ENCODE measurements at places on chromosomes 4 and X.

DNA sequence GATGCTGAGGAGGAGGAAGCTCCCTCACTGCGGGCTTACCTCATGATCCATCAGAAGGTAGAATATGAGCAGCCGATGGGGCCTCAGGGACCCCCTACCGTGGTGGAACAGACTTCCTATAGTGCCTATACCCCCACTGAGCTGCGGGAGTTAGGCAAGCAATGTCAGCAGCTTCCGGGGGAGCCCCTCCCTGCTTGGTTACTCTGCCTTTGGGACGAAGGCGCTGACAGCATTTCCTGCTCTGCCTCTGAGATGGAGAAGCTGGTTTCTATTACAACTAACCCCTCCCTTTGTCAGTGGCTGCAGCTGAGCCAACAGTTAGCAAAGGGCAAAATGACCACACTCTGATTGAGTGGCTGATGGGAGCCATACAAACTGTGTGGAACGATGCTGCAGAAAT is 430.7 kb downstream of the IDS start:
- peak; percentile 79 for DNase-seq

GRCh38 chr4:21757248-21757647 is 191.3 kb downstream of the KCNIP4 start:
- no peak for DNase-seq

- no peak for DNase-seq
Observed at GRCh38 chrX:117645639-117646038, 471.0 kb downstream of the KLHL13 start.

DNA sequence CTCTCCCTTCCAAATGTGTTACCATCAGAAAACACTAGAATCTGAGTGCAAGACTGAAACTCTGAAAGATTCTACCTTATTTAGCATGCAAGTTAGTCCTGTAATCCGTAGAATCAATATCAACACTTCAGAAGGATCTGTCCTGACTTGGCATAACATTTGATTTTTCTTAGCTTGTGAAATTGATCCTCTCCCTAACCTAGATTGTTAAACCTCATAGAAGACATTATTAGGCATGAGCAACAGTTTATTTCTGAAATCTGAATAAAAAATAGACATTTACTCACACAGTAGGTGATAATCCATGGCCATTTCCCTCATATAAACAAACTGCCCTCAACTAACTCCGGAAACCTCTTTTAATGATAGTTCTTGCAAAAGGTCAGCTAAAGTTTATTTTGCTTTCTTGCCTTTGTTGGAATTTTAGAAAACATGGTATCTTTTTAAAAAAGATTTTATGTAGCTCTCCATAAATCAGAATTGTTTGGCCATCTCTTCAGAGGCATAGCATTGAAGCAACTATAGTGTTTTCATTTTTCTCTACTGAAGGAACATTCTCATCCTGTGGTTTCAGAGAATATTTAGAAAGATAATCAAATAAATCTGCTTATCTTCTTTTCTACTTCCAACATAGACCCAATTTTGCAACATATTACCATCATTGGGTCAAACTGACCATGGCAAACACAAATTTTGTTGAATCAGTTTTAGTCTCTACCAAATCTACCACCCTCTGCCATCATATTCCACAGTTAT is 38.5 kb upstream of the PDLIM5 start:
- DNase-seq: no peak

DNA sequence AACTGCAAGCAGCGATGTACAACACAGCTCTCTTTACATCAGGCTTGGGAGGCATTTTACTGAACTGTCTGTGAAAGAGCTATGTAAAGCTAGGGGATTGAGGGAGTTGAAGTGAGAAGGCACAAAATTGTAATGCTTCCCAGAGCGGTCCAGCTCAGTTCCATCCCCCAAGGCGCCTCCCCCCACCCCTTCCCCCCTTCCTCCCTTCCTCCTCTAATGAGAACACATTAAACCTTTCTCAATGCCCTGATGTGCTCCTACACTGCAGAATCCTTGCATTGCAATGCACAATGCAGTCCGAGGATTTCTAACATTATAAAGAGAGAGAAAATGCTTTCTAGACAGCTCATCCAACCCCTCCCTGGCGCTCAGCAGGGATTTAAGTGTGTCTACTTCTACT is 73.9 kb downstream of the CXXC4 start:
- DNase-seq: no peak

- no peak for DNase-seq
Observed at GRCh38 chr4:42339935-42340406, 57.3 kb upstream of the SHISA3 start.

- peak; percentile 76 for DNase-seq
Observed at GRCh38 chrX:9342561-9343051, 122.3 kb upstream of the TBL1X start.

DNA sequence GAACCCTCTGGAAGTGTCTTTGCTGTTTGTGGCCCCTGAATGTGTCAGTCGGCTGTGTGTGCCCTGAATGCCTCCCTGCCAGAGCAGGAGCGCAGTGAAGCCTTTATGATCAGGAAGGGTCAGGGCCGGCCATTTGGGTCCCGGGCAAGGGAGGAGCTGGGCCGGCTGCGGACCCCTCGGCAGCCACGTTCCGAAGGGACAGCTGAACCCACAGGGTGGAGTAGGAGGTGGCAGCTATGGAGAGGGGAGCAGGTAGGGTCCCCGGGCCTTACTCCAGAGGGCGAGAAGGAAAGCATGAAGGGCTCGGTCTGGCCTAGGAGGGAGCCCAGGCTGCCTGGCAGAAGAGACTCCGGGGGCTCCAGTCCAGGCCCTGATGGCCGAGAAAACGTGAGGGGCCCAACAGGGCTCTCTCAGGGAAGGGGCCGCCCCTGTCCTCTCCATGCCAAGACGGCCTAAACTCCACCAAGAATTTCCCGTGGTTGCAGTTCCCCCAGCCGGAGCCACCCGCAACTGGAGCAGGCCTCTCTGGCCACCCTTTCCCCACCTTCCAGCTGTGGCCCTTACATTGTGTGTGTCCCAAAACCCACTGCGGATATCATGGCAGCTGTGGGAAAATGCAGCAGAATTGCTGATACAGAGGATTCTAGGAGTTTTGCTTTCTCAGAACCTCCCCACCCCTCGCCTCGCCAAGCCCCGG is 182.2 kb upstream of the STK26 start:
- no peak for DNase-seq

- no peak for DNase-seq
Observed at GRCh38 chrX:153728951-153729631, 4.4 kb downstream of the ABCD1 start.

- no peak for DNase-seq
Observed at GRCh38 chr4:161376275-161376674, 787.5 kb downstream of the FSTL5 start.

GRCh38 chr4:181971411-181971810 is 271.8 kb upstream of the TENM3 start:
- DNase-seq: no peak

DNA sequence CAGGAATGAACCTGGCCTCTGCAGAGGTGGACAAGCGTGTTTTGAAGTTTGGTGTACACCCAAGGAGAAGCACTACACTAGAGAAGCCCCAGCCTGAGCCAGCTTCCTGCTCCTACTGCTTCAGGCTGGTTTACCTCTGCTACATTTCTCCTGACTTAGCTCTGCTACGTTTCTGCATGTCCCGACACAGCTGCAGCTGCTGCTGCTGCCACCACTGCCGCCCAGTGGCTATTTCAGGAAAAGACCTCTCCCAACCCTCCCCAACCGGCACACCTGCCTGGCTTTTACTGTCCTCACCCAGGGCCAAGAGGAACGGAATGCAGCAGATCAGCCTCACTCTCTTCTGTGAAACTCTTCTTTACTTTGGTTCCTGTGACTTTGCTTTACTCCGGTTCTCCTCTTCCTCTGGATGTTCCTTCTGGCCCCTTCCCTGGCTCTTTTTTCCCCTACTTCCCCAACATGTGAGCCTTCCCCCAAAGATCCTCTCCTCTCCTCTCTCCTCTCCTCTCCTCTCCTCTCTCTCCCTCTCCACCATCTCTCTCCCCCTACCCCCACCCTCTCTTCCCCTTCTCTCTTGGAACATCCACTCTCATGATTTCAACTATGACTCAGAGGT is 3.1 kb upstream of the P2RY4 start:
- DNase-seq: peak; percentile 14

DNA sequence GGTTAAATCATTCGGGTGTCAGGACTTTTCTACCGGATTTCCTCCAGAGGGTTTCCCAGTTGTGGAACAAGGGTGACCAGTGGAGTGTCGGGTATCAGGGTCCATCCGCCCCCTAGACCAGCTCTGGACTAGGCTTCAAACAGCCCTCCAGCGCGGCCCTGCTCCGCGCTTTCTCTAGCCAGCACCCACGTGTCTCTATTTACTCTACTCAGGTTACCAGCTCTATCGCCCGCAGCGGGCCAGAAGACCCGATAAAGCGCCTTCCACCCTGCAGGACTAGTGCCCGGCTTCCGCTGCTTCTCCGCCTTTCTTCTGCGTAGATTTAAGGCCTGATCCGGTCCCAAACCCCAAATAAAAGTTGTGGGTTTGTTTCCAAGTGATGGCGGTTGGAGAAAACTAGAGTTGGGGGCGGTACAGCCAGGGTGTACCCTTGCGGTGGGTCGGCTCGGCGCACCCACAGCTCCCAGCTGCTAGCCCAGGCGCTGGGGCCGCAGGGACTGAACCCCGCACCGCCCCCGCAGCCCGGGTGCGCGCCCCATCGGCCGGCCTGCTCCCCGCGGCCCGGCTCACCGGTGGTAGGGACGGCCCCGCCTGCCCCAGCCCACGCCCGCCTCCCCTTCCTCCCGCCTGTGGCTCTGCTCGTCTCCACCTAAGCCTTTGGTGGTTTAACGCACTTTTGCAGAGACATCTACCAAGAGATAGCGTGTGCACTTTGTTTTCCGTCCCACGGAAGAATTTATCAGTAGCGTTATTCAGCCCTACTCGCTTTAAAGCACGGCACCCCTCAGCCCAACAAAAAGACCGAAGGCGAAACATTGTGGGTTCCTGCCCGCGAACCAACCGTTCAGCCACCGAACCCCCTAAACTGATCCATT is 2.1 kb downstream of the LEF1 start:
- peak; percentile 73 for DNase-seq

GRCh38 chr4:94216394-94216793 is 8.7 kb downstream of the SMARCAD1 start:
- DNase-seq: no peak

DNA sequence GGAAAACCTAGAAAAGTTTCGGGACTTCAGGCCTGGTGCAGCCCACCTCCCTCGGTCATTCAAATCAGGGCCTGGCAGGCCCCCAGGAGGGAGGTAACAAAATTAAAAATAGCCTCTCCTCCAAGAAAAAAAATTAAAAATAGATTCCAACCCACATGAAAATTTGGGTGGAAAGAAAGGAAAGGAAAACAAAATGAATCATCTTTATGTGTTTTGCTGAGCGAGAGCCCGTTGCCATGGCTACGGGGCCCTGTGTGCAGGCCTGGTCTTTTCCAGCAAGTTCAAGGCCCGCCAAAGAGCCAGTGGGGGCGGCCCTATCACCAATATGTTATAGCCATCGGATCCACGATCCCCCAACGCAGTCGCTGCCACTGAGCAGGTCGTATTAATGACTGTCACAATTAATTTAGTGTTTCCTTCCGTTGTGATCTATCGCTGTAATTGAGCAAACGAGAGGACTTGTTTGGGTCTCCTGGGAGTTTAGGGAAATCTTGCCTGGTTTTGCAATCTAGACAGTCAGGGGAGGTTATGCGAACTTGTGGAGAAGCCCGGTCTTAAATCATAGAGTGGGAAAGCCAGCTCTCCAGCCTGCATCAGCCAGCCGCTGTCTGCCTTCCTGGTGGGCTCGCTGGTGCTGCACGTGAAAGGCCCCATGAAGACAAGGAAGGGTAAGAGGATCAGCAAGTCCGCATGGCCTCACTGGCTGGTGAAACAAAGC is 452.4 kb downstream of the BCOR start:
- no peak for DNase-seq

DNA sequence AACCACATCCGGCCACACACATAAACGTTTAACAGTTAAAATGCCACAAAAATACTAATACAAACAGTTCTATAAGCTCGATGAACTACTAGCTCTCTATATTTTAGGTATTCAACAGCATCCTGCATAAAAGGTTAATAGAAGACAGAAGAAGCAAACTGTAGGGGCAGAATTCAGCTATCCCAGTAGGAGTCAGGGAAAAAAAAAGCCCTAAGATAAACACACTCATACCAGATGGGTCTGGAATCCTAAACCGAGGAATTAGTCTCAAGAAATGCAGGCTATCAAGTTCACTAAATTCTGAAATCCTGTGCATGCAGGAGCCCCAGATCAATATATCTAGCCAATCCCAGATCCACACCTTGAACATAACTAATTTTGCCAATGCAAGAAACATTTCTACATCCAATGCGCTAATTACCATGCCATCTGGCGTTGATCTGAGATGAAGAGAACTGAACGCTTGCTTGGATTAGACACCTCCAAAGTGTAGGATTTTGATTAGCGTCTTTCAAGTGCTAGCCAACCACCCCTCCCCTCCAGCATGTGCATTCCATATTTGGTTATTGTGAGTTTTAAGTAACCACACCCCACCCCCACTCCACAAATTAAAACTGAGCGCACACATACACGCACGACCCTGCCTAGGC is 512.2 kb upstream of the INTU start:
- DNase-seq: no peak

- no peak for DNase-seq
Observed at GRCh38 chr4:13541720-13542576, 2.4 kb downstream of the NKX3-2 start.

GRCh38 chr4:169658975-169659715 is 38.8 kb downstream of the CLCN3 start:
- DNase-seq: no peak

- no peak for DNase-seq
Observed at GRCh38 chr4:185221491-185221890, 12.1 kb downstream of the SNX25 start.

DNA sequence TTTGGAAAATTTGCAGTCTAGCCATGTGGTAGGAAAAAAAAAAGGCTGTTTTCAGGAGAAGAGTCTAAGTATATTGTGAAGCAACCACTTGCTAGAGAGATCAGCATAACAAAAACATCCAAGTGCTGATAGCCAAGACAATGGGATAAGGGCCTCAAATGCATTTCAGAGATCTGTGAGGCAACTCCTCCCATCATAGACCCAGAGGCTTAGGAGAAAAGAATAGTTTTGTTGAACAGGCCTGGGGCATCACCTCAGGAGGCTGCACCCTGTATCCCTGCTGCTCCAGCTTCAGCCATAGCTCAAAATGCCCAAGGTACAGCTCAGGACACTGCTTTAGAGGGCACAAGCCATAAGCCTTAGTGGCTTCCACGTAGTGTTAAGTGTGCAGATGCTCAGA is 13.6 kb upstream of the GPR174 start:
- DNase-seq: no peak

DNA sequence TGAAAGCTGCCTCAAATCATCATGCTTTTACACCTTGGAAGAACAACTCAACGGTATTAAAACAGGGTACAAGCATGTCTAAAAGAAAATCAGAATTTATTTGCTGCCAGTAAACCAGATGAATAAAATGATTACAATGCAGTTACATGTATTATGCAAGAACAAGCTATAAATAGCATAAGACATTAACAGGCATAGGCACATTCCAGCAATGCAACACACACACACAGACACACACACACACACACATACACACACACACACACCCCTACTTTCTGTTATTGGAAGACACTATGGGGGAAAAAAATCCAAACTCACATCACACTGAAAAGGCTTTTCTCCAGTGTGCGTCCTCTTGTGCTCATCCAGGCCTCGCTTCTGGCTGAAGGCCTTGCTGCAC is 212.5 kb downstream of the PRDM5 start:
- DNase-seq: no peak
